ENCODE measurements at places on chromosomes 3 and 15.

DNA sequence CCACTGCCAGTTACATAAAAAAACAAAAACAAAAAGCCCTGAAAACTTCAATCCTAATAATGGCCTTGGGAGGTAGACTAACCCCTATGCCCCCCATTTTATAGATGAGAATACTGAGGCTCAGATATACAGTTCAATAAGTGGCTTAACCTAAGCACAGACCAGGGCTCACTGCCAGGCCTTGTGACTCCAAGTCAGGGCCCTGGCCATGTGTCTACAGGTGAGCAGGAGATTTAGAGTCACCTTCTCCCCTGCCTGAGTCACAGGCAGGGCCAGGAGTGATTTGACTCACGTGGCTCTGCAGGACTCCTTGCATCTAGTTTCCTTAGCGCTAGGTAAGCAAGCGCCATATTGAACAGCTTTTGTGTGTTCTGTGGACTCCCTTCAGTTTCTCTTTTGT, 98.6 kb upstream of the ETV5 start:
- DNase-seq: no peak

GRCh38 chr3:49021813-49022687, at the start of gene NDUFAF3:
Gene NDUFAF3, plus strand, starts transcription at chr3:49022121. Its CDS starts 24 bp downstream, at chr3:49022145.
- peak; percentile 91 for DNase-seq

- no peak for DNase-seq
These were observed 170.2 kb downstream of the PDE8A start for GRCh38 chr15:85151861-85152260.

- DNase-seq: no peak
These were observed 78.3 kb downstream of the WNT7A start for GRCh38 chr3:13801361-13802204.

- no peak for DNase-seq
These were observed 163.5 kb upstream of the LINGO1 start for GRCh38 chr15:77796046-77796729.

DNA sequence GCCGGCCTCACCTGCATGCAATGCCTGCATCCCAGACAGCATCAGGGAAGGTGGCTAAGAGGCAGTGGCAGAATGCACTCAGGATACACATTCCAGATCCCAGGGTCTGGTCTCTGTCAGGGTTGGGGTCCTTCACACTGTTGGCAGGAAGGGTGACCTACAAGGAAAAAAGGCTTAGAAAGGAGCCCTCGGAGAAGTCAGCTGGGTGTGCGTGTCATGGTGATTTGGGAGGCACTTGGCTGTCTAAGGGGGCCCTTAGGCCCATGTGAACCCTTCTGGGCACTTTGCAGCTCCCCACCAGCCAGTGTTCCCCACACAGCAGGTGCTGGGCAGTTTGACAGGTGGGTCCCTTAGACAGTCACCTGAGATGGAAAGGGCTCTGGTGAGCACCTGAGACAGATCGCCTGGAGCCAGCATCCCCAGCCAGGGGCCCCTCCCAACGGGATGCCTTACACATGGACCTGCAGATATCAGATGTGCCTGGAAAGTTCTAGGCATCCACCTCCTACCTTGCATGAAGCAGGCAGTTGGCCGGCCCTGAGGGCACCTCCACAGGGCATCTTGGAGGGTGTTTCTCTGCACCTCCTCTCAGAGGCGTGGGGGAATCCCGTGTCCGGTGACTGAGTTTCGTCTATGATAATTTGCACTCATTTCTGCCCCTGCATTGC, 131.6 kb downstream of the LRRK1 start:
- no peak for DNase-seq

DNA sequence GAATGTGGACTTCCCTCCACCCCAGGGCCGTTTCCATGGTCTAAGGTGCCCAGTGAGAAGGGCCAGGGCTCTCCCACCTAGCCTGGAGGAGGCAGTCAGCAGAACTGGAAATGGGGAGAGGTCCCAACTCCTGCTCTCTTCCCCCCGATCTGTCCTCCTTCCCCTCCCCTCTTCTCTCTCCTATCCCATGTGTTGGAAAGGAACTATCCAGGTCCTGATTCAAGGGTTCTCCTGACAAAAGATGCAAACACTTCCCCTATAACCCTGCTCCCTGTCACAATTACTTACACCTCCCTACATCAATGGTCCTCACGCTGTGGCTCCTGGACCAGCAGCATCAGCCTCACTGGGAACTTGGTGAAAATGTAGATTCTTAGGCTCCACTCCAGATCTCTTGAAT, 6.0 kb downstream of the CIB2 start:
- no peak for DNase-seq

GRCh38 chr15:64749167-64749566, 26.2 kb downstream of the RBPMS2 start:
- DNase-seq: peak; percentile 79

GRCh38 chr3:180417241-180417640, 184.7 kb upstream of the TTC14 start:
- DNase-seq: no peak

- no peak for DNase-seq
These were observed 439.3 kb upstream of the ARPP21 start for GRCh38 chr3:35200056-35200455.

DNA sequence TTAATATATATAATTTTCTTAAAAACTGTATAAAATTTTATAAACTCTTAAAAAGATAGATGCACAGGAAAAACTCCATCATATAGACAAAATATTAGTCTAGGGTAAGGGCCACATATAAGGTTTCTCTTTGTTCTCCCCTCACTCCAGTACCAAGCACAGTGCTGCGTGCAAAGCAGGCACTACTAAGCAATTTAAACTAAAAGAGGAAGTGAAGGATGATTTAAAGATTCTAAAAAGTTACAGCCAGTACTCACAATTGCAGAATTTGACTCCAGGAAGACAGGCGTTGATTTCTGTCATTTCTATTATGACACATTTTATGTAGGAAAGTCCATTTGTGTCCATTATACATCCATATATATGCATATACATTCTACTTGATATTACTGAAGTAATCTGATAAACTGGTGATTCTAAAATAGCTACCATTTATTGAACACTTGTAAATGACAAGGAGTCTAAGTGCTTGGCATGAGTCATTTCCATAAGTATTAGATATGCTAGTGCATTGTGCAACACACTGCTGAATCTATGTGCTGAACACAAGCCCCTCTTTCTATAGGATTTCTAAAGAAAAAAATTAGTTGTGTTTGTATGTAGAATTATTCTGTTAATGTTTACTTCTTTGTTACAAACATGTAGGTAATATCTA, 785.5 kb upstream of the ARRDC4 start:
- DNase-seq: no peak

DNA sequence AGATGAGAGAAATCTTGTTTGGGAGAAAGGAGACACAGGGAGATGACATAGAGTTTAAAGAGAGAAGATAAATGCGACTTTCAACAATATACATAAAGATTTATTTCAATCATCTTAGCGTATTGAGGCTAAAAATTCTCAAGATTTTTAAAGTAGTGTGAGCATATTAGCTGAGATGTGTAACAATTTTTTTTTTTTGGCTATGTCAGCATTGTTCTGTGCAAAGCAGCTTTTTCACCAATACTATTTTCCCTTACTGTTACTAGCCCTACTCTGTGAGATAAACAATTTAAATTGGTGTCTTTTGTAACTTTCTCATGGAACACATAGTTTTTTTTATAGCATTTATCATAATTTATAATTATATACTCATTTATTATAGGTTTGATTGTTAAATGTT, 185.2 kb upstream of the ZNF385D start:
- no peak for DNase-seq

DNA sequence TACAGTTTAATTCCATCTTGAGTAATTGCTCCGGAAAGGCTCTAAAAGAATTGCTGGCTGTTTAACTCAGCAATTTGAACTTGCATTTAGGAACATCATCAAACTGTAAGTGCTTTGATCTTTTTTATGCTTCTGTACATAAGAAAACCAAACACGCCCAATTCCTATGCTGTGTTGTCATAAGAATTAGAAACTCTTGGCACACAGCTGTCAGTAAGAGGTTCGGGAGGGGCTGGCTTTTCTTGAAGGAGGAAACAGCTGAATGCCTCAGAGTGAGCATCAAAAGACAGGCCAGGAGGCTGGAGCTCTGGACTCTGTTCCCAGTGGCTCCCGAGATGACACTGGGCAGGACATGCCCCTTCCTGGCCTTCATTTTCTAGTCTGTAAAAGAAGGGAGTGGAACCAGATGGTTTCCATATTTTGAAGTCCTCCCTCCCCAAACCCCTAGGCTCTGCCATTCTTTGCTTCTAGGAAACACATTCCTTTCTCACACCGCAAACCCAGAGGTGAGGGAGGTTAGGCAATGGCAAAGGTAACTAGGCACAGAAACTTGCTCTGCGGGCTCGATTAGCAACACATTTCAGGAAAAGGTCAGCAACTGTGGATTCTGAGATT, 73.7 kb upstream of the DLG1 start:
- no peak for DNase-seq

GRCh38 chr3:155293516-155293915, at the start of gene STRIT1:
Gene STRIT1, minus strand, starts transcription at chr3:155293683.
- DNase-seq: peak; percentile 35

All from gastrocnemius medialis (tissue), 4 donors.